ENCODE measurements at places on chromosomes 7 and 10.

- no peak for DNase-seq
Observed at GRCh38 chr7:33485747-33486493, 356.6 kb downstream of the BBS9 start.

DNA sequence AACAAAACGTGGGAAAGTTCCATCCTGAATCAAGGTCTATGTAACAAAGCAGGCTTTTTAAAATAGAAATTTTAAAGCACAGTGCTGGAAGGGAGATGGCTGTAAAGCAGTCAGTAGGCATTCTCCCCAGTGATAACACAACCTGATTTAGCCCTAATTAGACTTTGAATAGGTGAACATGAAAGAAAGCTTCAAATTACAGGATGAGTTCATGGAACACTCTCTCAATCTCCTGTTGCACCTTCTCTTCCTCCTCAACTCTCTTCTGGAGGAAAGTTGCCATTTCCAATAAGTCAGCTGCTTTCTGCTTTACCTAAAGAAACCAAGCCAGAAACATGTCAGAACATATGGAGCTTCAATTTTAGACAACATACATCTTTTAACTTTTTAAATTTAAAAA lies 20.1 kb downstream of the SFR1 start:
- no peak for DNase-seq

DNA sequence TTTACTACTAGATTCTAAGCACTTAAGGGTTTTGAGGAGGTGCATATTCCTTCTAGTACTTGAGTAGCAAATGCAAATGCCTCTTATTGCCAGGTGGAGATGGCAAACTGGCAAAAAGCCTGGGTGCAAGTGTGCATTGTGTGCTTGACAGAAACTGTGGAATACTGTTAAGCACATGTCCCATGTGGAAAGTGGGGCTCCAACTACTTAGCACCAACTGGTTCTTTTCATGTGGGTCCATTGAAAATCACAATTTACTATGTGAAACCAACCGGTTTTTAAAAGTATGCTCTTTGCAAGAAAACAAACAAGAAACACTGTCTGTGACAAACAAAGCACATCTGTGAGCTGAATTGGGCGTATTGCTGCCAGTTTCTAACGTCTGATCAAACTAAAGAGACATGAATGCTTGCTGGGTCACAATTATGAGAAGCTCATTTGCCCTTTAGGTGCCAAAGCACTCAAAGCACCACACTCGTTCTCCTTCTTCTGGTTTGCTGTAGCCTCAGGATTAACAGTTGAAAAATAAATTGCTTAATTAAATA lies 197.4 kb downstream of the SEMA3E start:
- DNase-seq = no peak

DNA sequence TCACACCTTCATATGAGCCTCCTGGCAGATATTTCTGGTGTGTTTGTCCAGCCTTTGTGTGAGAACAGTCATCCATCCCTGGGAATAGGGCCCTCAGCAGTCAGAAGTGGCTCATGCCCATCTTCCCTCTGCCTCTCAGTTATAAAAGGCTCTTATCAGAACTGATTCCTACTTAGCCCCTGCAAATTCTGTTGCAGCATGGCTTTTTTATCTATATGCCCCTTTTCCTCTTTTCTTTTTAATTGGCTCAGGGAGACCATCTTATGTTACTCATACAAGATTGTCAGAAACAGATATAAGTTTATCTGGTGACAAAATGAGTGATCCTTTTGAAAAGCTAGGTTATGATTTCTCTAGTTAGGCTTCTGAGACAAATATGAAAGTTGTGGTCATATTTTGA lies 194.1 kb downstream of the CREB5 start:
- no peak for DNase-seq

DNA sequence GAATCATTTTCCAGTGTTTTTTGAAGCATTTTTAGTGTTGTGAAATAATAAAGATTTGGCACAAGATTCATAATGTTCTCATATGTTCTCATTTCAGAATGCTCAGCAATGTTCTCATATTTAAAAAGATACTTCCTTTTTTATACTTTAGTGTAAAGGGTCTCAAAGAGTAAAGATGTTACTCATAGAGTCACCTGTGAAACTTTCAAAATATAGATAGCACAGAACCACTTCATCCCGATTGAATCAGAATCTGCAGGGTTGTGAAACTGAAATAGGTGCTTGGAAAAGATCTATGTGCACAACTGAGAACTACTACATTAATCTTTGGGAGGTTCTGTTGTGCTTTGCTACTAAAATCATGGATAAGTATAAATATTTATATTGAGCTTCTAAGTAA lies 144.7 kb downstream of the MDFIC start:
- DNase-seq = no peak

DNA sequence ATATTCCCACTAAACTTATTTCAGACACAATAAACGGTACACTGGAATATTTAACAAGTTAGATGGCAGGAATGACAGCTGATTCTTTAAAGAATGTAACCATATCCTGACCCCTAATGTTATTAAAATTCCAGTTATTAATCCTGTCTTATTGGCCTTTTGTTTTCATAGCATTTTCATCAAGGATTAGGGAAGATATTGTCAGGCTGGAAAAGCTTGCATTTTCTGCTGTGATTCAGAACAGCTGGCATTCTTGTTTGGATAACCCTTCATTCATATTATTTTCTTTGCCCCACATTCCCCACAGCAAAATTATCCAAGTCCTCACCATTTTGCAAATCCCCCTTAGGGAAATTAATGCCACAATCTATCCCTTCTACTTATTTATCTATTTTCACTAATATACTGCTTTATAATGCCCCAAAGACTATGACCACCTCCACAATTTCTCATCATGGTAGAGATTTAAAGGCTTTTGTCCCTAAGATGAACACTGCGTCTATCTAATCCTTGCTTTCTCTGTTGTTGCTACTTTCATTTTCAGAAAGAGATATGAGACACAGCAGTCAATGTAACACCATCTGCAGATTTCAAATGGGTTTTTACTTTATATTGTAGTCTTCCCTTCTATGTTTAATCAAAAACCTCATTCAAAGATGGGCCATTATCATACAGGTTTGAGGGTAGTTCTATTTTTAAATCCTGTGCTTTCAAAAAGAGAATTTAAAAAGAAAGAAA lies 475.1 kb downstream of the PARD3 start:
- no peak for DNase-seq

Data from glutamatergic neuron (in vitro differentiated cells).